Activated naive CD4-positive, alpha-beta T cell treated with anti-CD3 and anti-CD28 coated beads, Interleukin-2, amount 50 U/mL, for 72 hours (primary cell): ENCODE measurements at places on chromosomes 7 and 10. TPM values are rescaled to one million over a fixed set of nuclear protein-coding genes. Genes with fewer than 3 reads are reported as not detected.

C10orf62 gene
- not detected for total RNA-seq

GARIN1A gene
- 1.1 TPM for total RNA-seq

OR6B1 gene
- total RNA-seq, result not detected

FAM237B gene
- not detected for total RNA-seq

TMEM139 gene
- total RNA-seq, result 1.6 TPM

TRPV6 gene
- 0.09 TPM for total RNA-seq

UTF1 gene
- not detected for total RNA-seq

DNA sequence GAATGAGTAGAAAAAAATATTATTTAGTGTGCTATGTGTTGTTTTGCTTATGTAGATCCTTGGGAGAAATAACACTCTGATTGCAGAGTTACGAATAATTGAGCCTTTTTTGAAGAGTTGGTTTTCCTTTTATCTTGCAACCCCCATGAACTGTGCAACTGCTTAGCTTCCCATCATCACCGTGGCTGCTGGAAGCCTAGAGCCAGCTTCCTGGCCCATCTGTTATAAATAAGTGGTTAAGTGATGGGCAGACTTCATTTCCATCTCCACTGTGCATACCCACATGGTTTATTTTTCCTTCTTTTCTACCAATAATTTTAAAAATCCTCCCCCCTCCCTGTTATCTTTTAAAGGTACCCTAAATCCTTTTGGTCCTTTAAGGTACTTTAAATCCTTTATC is 554.9 kb upstream of the GALNT17 start:
- no peak for DNase-seq

GRCh38 chr10:18021725-18022480 is 70.2 kb downstream of the SLC39A12 start:
- no peak for DNase-seq

DNA sequence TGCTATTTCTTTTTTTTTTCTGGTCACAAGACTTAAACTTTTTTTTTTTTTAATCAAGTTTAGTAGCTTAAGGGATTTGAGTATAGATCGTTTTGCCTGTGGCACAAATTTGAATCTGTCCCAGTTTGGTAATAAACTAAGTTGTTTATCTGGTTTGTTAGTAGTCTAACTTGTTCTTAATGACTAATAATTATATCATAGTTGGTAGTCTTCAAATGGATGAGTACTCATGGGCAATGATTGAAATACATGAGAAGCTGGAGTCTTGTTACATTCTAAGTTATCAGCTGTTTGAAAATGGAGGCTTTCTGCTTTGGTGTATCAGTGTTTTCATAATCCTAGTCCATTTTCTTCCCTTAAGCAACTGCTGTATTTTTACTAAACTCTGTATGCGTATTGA is 12.3 kb downstream of the BTAF1 start:
- no peak for DNase-seq

- DNase-seq, result no peak
Observed at GRCh38 chr7:50369143-50370026, 64.9 kb downstream of the IKZF1 start.

- no peak for DNase-seq
Observed at GRCh38 chr10:59126261-59126660, 50.2 kb upstream of the PHYHIPL start.

DNA sequence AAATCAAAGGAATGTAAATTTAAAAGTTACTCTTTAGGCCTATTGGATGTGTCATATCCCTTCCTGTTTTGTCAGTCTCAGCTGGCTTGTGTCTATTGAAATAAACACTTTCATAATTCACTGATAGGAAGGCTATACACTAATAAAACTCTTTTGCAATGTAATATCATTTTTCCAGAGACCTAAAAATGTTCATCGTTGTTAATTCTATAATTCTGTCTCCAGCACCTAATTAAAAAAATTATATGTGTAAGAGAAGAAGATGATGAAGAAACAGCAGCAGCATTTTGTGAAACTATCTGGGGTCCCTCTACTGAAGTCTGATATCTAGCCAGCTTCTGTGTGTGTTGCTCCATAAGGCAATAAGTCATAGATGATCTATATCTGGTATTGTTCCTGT is 602.7 kb downstream of the ETV1 start:
- no peak for DNase-seq

GRCh38 chr10:26528048-26528447 is 89.9 kb downstream of the APBB1IP start:
- DNase-seq, result no peak

DNA sequence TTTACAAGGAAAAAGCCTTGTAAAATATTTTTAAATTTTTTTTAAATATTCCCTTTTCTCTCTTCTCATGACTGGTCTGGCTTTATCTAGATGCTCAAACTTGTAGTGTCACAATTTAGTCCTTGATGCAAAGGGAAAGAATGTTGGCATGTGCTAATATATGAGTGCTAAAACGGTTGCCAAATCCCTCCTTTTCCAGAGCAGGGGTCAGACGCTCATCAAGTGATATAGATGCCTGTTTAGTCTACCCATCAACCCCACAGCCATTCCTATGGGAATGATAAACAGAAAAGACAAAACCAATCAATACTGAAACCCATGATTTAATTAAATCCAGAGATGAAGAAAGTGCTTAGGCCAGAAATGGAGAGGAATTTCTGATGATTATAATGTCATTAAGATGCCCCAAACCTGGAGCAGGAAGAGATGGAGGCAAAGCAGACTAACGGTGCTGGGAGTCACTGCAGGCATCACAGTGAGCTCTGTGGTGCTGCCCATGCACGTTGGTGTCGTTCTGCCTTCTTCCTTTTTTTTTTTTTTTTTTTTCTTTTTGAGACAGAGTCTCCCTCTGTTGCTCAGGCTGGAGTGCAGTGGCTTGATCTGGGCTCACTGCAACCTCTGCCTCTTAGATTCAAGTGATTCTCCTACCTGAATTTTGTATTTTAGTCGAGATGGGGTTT is 210.1 kb upstream of the STK17A start:
- no peak for DNase-seq

DNA sequence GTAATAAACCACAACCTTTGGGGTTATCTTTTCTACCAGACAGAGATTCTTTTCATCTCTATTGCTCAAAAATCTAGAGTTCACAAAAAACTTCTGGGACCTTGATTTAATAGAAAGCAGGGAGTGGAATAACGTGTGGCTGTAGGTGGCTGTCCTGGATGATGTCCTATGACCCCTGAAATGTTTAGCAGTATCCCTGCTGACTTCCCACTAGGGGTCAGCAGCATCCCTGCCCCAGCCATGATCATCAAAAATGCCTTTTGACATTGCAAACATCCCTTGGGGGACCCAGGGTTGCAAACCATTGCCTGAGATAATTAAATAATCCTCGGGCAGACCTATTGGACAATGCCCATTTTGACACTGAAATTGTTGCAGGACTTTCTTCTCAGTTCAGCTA is 177.1 kb downstream of the USP6NL start:
- DNase-seq, result no peak
